IPS DF 19.7 (cell line): ENCODE measurements at places on chromosomes 1 and 21.
A peak's percentile ranks its signal among the peaks of the same experiment; 100 is the strongest.

GRCh38 chr1:235552146-235552716, 48.0 kb upstream of the B3GALNT2 start:
- no peak for DNase-seq

GRCh38 chr1:18957532-18958300, 1.2 kb upstream of the IFFO2 start:
- DNase-seq: no peak

- no peak for DNase-seq
These were observed 53.5 kb downstream of the FNBP1L start for GRCh38 chr1:93501399-93501798.

GRCh38 chr1:226268421-226269124, 40.4 kb downstream of the LIN9 start:
- no peak for DNase-seq

DNA sequence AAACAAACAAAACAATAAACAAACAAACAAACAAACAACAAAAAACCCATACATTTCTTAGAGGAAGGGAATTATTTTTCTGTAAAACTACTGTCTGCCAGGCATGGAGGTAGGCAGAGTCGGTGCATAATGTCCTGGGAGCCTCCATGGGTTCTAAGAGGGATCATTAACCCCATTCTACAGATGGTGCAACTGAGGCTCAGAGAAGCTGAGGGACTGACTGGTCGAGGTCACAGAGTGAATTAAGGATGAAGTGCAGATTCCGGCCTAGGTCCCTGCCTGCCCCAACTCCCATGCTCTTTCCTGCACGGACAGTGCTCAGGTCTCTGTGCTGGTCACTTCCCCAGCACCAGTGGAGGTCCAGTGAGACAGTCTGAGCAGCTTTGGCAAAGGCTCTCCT, 15.8 kb upstream of the WNT4 start:
- no peak for DNase-seq

DNA sequence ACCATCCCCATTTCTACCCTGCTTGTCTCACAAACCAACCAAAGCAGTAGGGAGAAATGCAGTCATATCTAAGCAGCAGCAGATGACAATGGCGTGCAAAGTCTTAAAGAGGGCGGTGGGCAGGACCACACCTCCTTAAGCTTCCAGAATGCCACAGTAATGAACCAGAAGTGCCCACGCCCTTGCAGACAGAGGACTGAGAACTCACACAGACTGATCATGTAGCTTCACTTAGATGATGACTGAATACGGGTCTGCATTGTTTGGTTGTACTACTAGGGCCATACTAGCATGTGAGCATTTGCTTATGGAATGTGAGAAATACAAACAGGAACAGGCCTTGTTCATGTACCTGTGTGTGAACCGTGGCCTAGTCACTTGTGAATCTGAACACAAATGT, 246.0 kb downstream of the RPS6KC1 start:
- DNase-seq: no peak

DNA sequence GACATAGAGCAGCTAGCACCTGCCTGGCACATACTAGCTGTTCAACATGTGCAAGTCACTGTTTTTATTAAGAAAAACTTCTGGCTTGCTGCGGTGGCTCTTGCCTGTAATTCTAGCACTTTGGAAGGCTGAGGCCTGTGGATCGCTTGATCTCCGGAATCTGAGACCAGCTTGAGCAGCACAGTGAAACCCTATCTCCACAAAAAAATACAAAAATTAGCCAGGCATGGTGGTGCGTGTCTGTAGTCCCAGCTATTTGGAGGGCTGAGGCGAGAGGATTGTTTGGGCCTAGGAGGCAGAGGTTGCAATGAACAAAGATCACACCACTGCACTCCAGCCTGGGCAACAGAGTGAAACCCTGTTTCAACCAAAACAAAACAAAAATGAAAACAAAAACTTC, 27.7 kb upstream of the C8B start:
- DNase-seq: no peak

DNA sequence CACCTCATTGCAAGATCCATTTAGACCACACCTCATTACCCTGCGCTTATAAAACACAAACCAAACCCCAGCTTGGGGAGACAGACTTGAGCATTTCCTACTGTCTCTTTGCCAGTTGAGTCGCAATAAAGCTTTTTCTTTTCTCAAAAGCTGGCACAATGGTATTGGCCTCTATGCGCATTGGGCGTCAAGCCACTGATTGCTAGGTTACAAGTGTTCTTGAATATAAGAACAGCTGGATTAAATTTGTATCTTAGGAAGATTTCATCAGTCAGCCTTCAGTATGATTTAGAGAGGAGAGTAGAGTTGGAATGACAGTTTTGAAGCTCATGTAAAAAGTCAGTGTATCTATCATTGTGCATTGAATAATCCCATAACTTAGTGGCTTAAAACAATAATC, 84.9 kb upstream of the RAB4A start:
- DNase-seq: no peak

DNA sequence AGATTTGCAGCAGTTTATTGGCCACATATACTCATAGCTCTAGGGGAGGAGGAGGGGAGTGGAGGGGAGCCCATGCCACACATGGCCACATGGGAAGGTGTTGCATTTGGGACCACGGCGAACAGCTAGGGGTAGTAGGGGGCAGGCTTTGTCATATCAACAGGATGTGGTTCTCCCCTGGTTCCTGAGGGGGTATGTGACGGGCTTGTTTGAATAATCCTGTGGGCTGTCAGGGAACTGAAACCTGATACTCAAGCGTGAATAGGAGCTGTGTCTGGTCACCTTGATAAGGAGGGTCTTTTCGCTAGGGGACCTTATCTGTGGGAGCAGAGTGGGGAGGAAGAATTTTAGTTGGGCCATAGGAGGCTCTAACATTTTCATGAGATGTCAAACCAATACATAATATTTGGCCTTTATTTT, 264.7 kb downstream of the CTH start:
- DNase-seq: peak; percentile 33

GRCh38 chr1:87436534-87436933, 107.9 kb downstream of the LMO4 start:
- DNase-seq: no peak

DNA sequence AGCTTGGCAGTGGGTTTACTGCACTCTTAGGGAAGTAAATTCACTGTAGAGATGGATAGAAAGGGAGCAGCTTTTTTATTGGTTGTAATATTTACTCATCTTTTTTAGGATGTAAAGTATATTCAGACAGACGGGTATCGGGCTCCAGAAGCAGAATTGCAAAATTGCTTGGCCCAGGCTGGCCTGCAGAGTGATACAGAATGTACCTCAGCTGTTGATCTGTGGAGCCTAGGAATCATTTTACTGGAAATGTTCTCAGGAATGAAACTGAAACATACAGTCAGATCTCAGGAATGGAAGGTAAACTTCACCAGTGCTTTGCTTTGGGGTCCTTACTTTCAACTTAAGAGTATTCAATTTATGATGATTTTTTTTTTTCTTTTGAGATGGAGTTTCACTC, 3.2 kb downstream of the UHMK1 start:
- no peak for DNase-seq

DNA sequence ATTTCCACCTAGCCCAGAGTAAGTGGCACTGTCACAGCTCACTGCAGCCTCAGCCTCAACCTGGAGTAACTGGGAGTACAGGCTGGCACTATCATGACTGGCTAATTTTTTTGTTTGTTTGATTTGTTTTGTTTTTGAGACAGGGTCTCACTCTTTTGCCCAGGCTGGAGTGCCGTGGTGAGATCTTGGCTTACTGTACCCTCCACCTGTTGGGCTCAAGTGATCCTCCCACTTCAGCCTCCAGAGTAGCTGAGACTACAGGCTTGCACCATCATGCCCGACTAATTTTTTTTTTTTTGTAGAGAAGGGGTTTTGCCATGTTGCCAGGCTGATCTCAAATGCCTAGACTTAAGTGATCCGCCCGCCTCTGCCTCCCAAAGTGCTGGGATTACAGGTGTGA, 2.5 kb downstream of the UCK2 start:
- DNase-seq: no peak

DNA sequence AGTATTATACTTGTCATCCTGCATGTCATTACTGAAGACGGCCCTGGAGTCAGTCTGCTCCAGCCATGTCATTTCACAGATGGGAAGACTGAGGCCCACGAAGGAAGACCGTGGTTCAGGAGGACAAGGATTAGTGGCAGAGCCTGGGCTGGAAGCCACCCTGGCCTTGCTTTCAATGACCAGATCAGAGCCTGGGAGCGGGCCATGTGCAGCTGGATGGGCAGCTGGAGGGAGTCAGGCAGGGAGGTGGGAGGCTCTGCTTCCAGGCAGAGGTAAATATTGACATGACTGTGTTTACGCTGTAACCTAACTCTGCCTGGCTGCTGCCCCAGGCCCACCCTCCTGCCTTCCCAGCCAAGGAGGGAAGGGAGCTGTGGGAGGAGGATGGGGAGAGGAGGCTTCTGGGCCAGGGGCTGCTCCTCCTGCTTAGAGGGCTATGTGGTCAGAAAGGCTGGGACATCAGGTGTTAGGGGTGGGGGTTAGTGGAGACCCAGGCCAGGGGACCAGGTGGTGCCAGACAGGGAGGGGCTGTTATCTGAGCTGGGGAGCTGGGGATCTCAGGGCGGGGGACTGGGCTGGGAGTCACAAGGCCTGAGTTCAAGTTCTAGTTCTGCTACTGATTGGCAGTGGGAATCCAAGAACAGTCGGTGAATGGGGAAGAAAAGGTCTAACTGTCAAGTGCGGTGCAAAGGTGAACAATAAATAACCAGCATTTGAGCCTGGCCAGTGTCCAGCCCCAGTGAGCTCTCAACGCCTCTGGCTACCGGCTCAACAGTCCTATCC, 48.5 kb upstream of the ECE1 start:
- DNase-seq: no peak

DNA sequence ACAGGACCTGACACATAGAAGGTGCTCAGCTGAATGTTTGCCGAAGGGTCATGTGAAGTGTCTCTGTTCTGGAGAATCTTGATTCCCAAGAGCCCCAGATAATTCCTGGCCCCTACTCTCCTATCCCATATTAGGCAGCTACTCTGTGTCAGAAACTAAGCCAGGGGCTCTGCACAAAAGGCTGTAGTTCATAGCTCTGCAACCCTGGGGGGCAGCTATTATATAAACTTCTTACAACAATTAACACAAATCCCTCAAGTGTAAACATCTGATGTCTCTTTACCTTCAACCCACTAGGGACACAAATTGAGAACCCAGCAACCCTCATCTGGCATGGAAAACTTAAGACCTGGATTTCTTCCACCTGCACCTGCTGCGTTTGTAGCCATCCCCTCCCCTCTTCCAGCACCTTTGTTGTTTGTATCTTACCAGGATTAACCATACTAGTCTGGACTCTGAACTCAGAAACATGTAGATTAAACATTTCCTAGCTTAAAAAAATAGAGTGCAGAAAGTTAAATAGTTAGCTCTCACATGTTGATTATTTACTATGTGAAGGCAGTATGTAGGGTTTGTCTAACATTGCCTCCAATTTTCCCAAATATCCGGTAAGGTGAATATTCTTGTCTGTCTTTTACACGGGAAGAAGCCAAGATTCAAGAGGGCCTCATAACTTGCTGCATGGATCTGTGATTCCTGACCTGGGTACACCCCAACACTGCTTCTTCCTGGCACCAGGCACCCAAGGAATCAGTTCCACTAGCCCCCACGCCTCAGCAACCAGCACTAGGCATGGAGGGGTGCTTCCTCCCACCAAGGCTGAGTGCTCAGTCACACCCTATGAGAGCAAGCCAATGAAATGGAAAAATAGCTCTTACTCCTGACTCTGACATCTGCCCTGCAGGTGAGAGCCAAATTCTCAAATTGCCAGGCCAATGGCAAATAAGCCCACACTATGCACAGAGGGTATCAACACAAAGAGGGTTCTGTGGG, 220.7 kb upstream of the HOOK1 start:
- DNase-seq: no peak

DNA sequence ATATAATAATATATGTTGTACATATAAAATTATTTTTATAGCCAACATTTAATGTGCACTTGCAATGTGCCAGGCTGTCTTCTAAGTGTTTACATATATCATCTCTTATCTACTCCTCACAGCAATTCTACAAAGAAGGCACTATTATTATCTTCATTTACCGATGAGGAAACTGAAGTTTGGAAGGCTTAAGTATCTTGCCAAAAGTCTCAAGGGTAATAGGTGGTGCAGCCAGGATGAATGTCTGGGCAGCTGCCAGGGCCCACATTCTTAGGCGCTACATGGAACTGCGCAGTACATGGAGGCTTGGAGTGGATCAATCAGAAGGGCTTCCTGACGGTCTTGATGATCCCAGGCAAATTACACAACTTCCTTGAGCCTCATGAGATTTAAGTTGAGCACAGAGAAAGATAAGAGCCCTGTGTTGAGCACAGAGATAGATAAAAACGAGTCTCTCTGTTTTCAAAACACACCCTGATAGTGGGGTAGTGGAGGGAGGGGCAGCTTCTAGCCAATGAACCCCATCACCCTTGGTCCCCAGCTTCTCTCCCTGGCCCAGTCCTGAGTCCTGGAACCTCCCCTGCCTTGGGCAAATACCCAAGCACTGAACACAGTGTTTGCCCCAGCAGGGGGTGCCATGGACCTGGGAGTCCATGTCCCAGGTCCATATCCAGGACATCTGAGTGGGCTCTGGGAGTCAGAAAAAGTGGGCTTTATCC, 9.2 kb downstream of the POU3F1 start:
- no peak for DNase-seq

- no peak for DNase-seq
These were observed 22.5 kb upstream of the PEF1 start for GRCh38 chr1:31667065-31667785.

- no peak for DNase-seq
These were observed 231.7 kb downstream of the HMCN1 start for GRCh38 chr1:185965870-185966269.

DNA sequence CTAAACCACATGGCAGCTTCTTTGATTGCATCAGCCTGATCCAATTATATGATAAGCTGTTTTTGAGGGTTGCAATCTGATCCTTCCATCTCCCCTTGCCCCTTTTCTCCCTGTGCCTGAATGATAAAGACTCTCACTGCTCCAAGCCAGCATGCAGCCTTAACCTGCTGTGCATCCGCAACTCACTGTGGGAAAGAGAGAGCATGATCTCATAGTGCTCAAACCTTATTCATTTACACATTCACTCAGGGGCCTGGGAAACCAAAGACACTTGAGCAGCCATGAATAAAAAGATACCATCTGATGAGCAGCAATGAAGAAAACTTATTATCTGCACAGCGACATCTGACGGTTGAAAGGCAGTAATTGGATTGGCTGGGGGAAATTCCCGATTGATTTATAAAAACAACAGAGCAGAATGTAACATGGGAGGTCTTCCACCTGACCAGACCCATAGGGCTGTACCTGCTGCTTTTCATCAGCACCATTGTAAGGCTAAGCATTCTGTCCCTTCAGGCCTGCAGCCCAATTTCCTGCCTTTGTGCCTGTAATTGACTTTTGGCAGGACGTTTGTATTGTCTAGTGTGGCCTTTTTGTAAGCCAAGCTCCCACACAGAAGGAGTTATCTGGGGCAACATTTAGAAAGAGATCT, 62.5 kb downstream of the KIAA0040 start:
- DNase-seq: peak; percentile 82
